Cortex of kidney (tissue), 1 donor: ENCODE measurements at places on chromosomes 3 and 15.

DNA sequence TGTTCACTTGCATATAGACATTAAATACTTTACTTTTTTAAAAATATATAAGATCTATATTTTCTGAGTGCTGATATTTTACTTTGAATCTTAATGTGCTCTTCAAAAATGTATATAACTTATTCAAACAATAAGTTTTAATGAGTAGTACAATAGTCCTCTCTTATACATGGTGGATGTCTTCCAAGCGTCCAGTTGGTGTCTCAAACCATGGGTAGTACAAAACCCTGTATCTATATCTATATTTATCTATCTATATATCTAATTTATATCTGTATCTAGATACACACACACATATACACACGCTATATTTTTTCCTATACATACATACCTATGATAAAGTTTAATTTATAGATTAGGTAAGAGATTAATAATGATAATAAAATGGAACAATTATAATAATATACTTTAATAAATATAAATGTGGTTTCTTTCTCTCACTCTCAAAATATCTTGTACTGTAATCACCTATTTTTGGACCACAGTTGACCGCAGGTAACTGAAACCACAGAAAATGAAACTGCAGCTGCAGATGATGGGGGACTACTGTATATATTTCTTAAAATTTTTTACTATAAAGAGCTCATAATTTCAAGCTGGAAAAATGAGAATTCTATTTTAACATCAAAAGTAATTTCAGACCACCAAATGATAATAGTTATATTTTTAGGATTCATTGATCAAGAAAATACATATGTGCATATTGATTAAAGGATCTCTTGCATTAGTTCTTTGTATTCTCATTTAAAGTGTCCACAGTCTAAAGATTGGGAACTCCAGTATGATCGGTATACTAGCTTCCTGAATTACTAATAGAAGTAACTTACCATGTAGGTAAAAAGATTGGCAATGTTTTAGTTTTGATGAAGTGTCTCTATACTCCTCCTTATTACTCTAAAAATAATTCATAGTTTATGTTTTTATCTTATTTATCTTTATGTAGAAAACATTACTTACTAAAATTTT, 215.1 kb upstream of the MLF1 start:
- DNase-seq = no peak

- DNase-seq = no peak
Observed at GRCh38 chr3:51712511-51712931, 5.7 kb downstream of the GRM2 start.

- DNase-seq = no peak
Observed at GRCh38 chr15:92582206-92582605, 73.4 kb downstream of the FAM174B start.

GRCh38 chr3:78455166-78455565, 1312.6 kb downstream of the ROBO1 start:
- no peak for DNase-seq

DNA sequence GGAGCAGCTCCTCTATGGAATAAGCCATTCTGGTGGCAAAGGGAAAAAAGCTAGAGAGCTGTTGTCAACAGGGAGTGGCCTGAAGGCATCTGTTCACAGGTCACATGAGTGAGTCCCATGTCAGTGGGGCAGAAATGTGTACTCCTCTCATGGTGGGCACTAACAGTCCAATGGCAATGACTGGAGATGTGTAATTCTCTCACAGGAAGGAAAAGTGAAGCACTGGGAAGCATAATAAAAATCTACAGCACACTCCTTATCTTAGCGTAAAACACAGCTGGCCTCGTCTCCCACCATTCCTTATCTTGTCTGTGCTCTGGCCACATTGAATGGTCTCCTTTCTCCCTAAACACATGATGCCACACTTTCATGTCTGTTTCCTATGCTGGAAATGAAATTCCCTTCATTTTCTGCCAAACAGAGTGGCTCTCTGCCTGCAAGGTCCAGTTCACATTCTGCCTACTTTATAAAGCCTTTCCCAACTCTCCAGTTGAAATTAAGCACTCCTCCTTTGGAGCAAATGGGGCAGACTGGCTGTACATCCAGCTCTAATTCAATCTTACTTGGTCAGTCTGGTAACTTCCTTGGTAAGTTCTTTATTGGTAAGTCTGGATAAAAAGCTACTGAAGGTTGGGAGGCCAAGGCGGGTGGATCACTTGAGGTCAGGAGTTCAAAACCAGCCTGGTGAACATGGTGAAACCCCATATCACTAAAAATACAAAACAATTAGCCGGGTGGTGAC, 139.8 kb downstream of the RPL22L1 start:
- no peak for DNase-seq

- no peak for DNase-seq
Observed at GRCh38 chr3:169145540-169146178, 517.9 kb downstream of the MECOM start.

DNA sequence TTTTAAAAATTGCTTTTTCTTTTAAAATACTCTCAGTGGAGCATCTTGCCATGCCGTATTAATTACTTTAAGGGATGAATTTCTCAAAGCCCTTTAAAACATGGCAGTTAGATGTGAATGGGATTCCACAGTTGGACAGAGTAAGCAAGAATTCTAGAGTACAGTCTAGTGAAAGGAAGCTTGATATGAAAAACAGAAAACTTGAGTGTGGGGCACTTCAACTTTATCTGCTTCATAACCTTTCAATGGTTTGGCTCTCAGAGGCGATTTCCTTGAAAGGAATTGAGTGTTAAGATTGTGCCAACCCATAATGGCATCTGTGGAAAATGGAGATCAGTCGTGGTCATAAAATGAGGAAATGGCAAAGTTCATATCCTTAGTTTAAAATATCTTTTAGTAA, 127.7 kb upstream of the SAMMSON start:
- DNase-seq = no peak

- DNase-seq = no peak
Observed at GRCh38 chr15:78343276-78344060, 3.3 kb downstream of the CRABP1 start.

- no peak for DNase-seq
Observed at GRCh38 chr3:159786489-159787177, 202.0 kb upstream of the IL12A start.

DNA sequence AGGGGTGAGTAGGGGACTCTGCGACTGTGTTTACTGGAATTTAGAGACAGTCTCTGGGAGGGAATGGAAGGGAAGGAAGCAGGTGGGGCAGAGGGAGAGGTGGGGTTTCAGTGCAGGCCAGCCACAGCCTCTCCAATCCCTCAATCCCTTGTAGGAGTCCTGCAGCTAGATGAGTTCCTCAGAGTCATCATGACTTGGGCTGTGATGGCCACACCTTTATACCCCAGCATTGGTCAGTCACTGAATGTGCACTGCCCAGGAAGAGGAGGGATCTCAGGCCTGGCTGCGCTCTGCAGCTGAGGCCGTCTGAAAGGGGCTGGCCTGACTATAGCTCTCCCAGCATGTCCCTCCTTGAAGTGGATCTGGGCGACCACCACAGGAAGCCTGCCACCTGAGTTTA, 67.3 kb upstream of the GLCE start:
- DNase-seq = no peak

DNA sequence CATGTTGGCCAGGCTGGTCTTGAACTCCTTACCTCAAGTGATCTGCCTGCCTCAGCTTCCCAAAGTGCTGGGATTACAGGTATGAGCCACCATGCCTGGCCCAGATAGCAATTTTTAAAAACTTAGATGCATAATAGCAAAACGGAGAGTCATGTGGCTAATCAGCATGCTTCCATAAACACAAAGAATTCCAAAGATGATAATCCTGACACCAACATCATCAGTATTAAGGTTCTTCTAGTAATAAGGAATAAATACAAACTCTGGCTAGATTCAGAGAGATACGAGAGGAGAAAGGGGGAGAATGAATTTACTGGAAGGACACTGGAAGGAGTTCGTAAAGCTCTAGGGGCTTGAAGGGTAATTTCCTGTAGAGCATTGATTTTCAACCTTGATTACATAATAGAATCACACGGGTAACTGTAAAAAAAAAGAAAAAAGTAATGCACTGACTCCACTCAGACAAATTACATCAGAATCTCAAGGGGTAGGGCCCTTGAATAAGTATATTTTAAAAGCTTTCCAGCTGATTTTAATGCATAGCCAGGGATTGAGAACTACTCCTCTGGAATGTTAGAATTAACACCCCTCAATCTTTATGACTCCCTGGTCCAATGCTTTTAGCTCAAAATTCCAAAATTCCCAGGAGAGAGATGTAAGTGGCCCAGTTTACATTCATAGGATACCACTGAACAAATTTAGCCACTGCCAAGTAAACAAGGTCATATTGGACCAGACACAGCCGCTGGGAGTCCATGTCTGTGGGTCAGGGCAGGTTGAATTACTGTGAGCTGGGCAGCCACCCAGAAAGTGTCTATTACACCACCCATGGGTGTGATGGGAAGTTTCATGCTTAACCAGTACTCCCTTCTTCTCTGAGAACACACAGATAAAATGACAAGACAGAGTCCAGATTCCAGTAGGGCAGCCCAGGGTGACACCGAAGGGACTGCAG, 243.9 kb downstream of the TBL1XR1 start:
- no peak for DNase-seq

GRCh38 chr15:58962662-58963565, 24.5 kb upstream of the RNF111 start:
- DNase-seq = no peak

DNA sequence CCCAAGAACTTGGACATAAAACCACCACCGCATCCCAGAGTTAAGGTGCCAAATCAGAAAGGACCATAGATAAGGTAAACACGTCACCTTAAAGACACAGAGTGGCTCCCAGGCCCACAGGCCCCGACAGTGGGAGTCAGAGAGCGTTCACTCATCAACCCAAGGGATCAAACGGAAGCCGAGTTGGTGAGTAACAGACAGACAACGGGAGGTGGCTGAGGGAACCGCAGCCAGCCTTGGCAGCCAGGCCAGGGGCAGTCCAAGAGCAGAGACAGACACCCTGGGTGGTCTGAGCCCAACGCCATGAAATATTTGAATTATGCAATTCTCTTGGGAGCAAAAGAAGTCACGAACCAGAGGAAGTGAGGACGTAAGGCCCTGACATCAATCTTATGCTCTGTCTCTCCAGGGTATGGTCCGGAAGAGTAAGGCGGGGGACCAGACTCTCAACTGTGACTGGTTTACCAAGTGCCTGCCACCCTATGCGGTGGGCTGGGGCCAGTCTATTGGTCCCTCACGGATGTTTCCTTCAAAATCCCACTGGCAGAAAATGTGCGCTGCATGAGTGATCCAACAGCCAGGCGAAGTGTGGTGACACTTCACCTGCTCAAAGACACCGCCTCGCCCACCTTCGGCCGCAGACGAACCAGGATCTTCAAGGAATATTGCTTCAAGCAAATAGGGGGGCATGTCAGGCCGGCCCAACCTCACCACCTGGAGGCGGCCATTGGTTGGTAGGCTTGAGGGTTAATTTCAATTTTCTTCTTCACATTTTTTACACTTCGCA, 34.3 kb downstream of the TMEM44 start:
- no peak for DNase-seq

- DNase-seq = no peak
Observed at GRCh38 chr3:173690542-173691180, 293.1 kb downstream of the NLGN1 start.

DNA sequence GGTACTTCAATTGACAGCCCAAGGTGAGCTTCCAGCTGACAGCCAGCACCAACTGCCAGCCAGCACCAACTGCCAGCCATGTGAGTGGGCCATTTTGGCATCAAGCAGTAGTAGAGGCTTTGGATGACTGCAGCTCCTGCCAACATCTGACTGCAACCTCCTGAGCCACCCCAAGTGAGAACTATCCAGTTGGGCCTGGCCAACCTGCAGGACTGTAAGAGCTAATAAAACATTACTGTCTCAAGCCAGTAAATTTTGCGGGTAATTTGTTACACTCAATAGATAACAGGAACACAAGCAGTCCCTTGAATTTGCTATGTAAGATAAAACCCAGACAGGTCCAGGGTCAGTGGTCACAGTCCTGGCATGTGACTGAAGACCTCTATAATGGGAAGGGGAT, 29.7 kb downstream of the EPHB1 start:
- no peak for DNase-seq

- no peak for DNase-seq
Observed at GRCh38 chr15:26943866-26944265, 27.1 kb upstream of the GABRG3 start.

GRCh38 chr15:29736744-29737020, 85.6 kb downstream of the TJP1 start:
- DNase-seq = no peak

DNA sequence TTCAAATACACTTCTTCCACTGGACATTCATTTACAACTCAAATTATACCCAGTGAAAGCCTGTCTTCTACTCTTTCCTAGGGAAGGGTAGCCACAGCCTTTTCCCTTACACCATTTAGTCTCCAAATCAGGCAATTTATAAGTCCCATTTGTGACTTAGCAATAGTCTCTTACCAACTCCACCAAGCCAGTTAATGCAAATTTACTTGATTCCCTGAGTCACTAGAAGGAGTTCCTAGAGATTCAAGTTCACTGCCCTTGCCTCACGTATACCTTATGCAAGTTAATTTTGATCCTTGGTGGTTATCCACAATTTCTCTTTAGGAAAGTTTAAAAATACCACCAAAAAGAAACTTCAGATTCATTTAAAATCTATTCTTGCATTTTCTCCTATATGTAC, 16.1 kb upstream of the NPHP3 start:
- no peak for DNase-seq

GRCh38 chr3:14216257-14217048, 37.8 kb downstream of the LSM3 start:
- no peak for DNase-seq

- DNase-seq = no peak
Observed at GRCh38 chr3:38793721-38794120, 22.3 kb downstream of the SCN10A start.

DNA sequence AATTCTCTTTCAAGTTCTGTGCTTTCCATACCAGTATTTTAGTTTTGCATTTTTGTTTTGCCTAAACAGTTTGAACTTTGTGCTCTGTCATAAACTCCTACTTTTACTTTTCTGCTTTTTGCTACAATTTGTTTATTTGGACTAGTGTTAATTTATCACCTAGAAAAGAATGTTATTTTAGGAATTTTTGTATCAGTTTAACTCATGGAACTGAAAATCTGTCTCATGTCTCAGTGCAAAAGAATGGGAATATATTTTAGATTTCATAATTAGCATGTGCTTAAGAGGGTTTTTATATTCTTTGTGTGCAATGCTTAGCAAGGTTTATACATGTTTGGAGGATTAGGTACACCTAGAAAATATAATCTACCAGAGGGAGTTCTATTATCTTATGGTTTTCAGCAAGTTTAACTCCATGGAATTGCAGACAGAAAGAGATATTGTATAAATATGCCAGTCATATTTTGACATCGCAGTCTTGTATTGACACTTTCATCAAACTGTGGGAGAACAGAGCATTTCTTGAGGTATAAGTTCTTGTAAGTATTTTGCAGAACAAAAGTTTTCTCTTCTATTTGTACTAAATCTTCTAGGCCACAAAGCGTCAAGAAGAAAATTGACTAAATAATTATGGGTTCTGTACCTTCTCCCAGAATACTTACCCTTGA, 409.9 kb downstream of the RBMS3 start:
- DNase-seq = no peak

GRCh38 chr15:50138391-50138790, 19.4 kb upstream of the ATP8B4 start:
- DNase-seq = no peak
